Psoas muscle (tissue), 8 donors: ENCODE measurements at places on chromosomes 13 and 19. TPM values are rescaled to one million over a fixed set of nuclear protein-coding genes. Genes with fewer than 3 reads are reported as not detected.

The CEACAM4 gene
- 0.73 TPM for total RNA-seq

The CEACAM1 gene
- total RNA-seq: 4.8 TPM

The ZNF430 gene
- 2.6 TPM for total RNA-seq

- DNase-seq: no peak
Observed at GRCh38 chr13:107252021-107252420, 684.1 kb upstream of the ARGLU1 start.

- DNase-seq: no peak
Observed at GRCh38 chr19:8261347-8261746, 46.8 kb downstream of the CD320 start.
